Esophagus squamous epithelium (tissue), 5 donors: ENCODE measurements at places on chromosomes 6 and 20. TPM values are rescaled to one million over a fixed set of nuclear protein-coding genes. Genes with fewer than 3 reads are reported as not detected.

- H3K27me3 ChIP-seq: no peaks in the 10 kb centered on the region
- no peak overlapping the region for H3K4me3 ChIP-seq
- DNase-seq: no peak
- H3K27ac ChIP-seq: peak overlapping the region; percentile 49
- no peaks in the 10 kb centered on the region for H3K36me3 ChIP-seq
- H3K4me1 ChIP-seq: no peaks in the 10 kb centered on the region
Measured at GRCh38 chr6:105459049-105459448, 56.2 kb upstream of the PREP start.

GRCh38 chr6:127342946-127343808 lies at the start of gene ECHDC1:
ECHDC1 (minus strand) TSS chr6:127343609; CDS start chr6:127331028, 12,581 bp downstream.
- no peak for DNase-seq
- H3K4me3 ChIP-seq: peak within 1 kb of the TSS; percentile 61
- H3K36me3 ChIP-seq: no peaks in the 10 kb centered on the region
- H3K27me3 ChIP-seq: no peaks in the 10 kb centered on the region

DNA sequence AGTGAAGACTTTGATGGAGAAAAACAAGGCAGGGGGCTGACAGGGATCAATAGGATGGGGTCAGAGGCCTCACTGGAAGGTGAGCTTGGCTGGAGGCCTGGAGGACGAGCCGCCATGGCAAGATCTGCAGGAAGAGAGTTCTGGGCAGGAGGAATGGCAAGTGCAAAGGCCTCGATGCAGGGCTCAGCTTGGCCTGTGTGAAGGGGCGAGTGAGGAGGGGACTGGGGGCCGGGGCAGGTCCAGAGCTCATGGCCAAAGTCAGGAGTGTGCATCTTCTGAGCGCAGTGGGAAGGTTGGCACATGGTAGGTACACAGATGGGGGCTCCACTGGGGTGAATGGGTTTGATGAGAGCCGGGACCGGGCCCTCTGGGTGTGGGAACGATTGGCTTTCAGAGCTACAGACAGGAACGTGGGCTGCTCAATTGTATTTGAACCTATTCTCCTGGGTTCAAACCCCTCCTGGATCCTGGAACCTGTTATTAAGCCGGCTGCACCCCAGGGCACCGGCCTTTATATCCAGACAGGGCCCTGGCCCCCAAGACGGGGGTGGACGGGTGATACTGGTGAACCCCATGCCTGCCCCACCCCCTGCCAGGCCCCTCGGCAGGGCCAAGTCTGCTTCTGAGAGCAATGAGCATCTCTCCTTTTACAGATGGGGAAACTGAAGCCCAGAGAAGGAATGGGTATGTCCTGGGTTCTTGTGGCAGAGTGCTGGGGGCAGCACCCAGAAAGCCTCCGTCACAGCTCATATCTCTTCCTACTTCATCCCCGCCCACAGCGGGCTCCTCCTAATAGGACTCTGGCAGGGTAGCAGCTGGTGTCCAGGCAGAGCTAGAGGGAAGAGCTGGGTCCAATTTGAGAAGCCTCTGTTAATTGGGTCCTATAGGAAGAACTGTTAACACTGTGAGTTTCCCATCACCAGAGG lies 106.1 kb downstream of the CEBPB start:
- no peaks in the 10 kb centered on the region for H3K36me3 ChIP-seq
- no peak overlapping the region for H3K4me3 ChIP-seq
- H3K4me1 ChIP-seq: peaks cover 20% of the 10 kb centered on the region

GRCh38 chr6:31152781-31153180 lies 4.8 kb downstream of the CCHCR1 start:
- no peak for DNase-seq
- H3K36me3 ChIP-seq: peaks cover 20% of the 10 kb centered on the region
- peaks cover 16% of the 10 kb centered on the region for H3K4me1 ChIP-seq
- H3K27me3 ChIP-seq: no peaks in the 10 kb centered on the region
- no peak overlapping the region for H3K27ac ChIP-seq
- no peak overlapping the region for H3K4me3 ChIP-seq

- peak overlapping the region; percentile 72 for H3K27ac ChIP-seq
- no peak overlapping the region for H3K4me3 ChIP-seq
- H3K4me1 ChIP-seq: peaks cover 60% of the 10 kb centered on the region
Measured at GRCh38 chr6:155274106-155274505, 10.3 kb downstream of the CLDN20 start.

DNA sequence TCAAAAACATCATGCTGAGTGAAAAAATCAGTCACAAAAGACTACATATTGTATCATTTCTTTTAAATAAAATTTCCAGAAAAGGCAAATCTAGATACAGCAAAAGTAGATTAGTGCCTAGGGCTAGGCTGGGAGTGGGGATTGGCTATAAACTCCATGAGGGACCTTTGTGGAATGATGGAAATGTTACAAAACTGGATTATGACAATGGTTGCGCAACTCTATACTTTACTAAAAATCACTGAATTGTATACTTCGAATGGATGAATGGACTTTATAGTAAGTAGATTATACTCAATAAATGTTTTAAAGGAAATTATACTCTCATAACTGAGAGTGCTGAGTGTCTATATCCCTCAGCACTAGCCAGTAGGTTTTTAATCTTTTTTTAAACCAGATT lies 4.3 kb downstream of the HMGN3 start:
- no peak overlapping the region for H3K27ac ChIP-seq
- DNase-seq: no peak
- no peak overlapping the region for H3K4me3 ChIP-seq
- H3K4me1 ChIP-seq: peaks cover 60% of the 10 kb centered on the region
- no peaks in the 10 kb centered on the region for H3K36me3 ChIP-seq

- H3K36me3 ChIP-seq: no peaks in the 10 kb centered on the region
- DNase-seq: no peak
- H3K4me1 ChIP-seq: peaks cover 77% of the 10 kb centered on the region
- H3K4me3 ChIP-seq: no peak overlapping the region
- no peak overlapping the region for H3K27ac ChIP-seq
Measured at GRCh38 chr20:23122321-23122720, 36.2 kb upstream of the CD93 start.

DNA sequence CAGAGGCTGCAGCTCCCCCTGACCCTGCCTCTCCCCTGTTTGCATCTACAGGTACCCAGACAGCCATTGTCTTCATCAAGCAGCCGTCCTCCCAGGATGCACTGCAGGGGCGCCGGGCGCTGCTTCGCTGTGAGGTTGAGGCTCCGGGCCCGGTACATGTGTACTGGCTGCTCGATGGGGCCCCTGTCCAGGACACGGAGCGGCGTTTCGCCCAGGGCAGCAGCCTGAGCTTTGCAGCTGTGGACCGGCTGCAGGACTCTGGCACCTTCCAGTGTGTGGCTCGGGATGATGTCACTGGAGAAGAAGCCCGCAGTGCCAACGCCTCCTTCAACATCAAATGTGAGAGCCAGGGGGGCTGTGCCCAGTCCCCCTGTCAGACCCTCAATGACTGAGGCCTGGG lies 42.1 kb upstream of the SRF start:
- no peak overlapping the region for H3K27ac ChIP-seq
- no peak for DNase-seq
- peaks cover 38% of the 10 kb centered on the region for H3K36me3 ChIP-seq
- H3K27me3 ChIP-seq: no peaks in the 10 kb centered on the region
- H3K4me3 ChIP-seq: no peak overlapping the region
- H3K4me1 ChIP-seq: peaks cover 13% of the 10 kb centered on the region

- no peaks in the 10 kb centered on the region for H3K27me3 ChIP-seq
- peak overlapping the region; percentile 94 for H3K27ac ChIP-seq
- no peak for DNase-seq
- H3K4me1 ChIP-seq: peaks cover 27% of the 10 kb centered on the region
- H3K36me3 ChIP-seq: peaks cover 24% of the 10 kb centered on the region
Measured at GRCh38 chr20:37346535-37347346, 801 bp downstream of the SRC start.

DNA sequence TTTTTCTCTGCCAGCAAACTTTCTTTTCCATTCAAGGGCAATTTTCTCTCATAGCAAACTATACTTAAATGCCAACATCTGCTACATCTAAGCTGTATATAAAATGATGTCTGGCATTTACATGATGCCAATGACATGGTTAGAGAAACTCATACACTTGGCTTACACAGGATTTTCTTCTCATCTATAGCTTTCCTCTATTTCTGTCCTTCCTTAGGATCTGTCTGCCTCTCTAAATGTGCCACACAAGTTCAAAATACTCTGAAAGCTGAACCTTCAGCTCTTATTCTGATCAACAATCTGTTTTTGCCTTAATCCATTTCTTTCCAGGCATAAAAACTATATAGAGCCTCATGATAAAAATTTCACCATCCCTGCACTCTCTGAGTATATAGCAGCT lies 290.9 kb upstream of the RNF217 start:
- no peak overlapping the region for H3K27ac ChIP-seq
- H3K4me1 ChIP-seq: no peaks in the 10 kb centered on the region
- no peaks in the 10 kb centered on the region for H3K27me3 ChIP-seq
- DNase-seq: no peak

DNA sequence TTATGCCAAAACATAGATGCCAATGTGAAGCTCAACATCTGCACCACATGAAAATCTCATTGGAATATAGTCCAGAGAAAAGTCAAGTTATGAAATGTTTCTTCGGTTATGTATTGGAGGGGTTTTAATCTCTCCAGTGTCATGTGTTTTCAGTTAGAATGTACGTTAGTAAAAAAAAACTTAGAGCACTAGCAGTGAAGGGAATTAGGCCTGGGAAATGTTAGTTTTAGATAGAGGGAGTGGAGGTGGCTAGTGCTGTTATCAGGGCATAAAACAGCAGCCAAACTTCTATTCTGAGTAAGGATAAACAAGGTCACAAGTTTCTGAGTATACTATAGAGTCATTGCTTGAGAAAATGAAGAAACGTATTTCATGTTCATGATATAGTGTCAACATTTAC lies 42.9 kb downstream of the HDGFL1 start:
- DNase-seq: no peak
- H3K36me3 ChIP-seq: no peaks in the 10 kb centered on the region
- H3K4me3 ChIP-seq: no peak overlapping the region
- no peak overlapping the region for H3K27ac ChIP-seq
- H3K4me1 ChIP-seq: no peaks in the 10 kb centered on the region

DNA sequence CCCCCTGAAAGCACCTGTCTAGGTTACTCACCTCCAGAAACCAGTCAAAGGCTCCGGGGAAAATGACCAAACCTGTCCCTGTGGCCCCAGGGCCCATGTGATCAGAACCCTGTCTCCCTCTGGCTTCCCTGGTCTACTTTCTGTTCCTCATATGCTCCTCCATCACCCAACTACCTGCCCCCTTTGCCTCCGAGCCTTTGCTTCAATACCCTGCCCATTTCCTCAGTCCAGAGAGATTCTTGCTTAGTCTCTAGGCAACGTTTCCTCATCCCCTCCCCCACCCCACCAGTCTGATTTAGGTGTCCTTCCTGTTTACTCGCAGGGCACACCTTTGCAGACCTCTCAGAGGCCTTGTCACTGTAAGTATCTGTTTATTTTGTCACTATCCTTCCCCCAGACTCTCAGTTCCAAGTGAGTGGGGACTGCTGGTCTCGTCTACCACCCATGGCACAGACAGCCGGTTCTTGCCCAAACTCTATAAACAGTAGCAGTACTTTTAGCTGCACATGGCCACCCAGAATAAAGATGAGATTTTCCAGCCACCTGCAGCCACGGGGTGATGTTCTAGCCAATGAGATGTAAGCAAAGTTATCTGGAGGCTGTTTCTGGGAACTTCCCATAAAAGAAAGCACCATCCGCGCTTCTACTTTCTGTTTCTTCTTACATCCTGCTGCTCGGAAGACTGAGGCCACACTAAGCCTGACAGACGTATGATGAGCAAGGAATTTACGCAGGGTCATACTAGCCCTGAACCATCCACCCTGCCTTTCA lies 13.3 kb downstream of the ELOVL5 start:
- no peaks in the 10 kb centered on the region for H3K27me3 ChIP-seq
- H3K36me3 ChIP-seq: peaks cover 4% of the 10 kb centered on the region
- no peak overlapping the region for H3K4me3 ChIP-seq
- peak; percentile 39 for DNase-seq
- H3K27ac ChIP-seq: peak overlapping the region; percentile 58
- H3K4me1 ChIP-seq: peaks cover 53% of the 10 kb centered on the region

The ENPP1 gene
- total RNA-seq: 12.6 TPM

DNA sequence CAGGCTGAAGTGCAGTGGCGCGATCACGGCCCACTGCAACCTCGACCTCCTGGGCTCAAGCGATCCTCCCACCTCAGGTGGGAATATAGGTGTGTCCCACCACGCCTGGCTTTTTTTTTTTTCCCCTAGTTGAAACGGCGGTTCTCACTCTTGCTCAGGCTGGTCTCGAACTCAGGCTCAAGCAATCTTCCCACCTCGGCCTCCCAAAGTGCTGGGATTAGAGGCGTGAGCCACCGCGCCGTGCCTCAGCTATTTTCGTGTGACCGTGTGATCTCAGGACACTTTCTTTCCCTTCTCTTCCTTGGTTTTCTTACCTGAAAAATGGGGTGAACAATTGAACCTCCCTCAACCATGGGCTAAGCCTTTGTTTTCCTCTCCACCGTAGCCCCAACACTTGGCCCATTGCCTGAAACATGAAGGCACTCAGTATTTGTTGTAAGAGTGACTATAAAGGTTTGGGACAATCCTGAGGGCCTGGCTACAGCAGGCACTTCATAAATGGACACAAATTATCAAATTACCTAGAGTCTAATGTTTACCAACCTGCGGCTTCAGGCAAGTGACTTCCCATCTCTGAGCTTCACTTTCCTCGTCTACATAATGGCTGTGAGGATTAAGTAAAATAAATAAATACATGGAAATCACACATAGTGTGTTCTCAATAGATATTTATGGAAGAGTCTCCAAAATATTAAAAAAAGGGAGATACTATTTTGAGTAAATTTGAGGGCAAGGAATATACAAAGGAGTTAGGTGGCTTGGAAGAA lies 31.4 kb upstream of the ID1 start:
- DNase-seq: no peak
- H3K27ac ChIP-seq: peak overlapping the region; percentile 96
- no peaks in the 10 kb centered on the region for H3K27me3 ChIP-seq
- H3K4me1 ChIP-seq: peaks cover 36% of the 10 kb centered on the region

DNA sequence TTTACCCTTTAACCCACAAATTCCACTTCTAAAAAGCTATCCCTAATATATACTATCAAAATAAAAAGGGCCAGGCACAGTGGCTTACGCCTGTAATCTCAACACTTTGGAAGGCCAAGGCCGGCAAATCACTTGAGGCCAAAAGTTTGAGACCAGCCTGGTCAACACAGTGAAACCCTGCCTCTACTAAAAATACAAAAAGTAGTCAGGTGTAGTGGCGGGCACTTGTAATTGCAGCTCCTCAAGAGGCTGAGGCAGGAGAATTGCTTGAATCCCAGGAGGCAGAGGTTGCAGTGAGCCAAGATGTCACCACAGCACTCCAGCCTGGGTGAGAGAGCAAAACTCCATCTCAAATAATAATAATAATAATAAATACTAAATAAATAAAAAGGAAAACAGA lies 82.5 kb downstream of the TRIM27 start:
- DNase-seq: no peak
- H3K27me3 ChIP-seq: no peaks in the 10 kb centered on the region
- no peaks in the 10 kb centered on the region for H3K36me3 ChIP-seq
- peaks cover 4% of the 10 kb centered on the region for H3K4me1 ChIP-seq
- H3K4me3 ChIP-seq: no peak overlapping the region
